Stimulated activated CD8-positive, alpha-beta memory T cell treated with anti-CD3 and anti-CD28 coated beads, Interleukin-4, amount 100 ng/mL, for 1 hour (primary cell): ENCODE measurements at places on chromosomes 3 and 15.

GRCh38 chr3:24264748-24265158 is 229.9 kb downstream of the THRB start:
- no peak for DNase-seq

DNA sequence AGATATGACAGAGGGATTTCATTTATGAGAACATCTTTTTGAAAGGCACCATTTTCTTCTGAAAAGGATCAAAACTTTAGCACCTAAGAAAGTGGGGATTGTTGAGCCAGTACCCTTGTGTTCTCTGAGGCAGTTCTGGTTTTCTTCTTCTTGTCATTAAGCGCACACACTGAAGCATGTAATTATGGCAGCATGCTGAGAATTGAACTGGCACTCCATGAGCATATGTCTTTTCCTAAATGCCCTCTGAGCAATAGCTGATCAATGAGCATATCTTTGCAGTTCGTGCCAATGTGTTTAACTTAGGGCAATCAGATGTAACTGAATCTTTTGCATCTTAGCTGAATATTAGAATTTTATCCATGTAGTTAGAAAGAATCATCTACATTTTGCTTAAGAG is 53.9 kb upstream of the VGLL3 start:
- DNase-seq = no peak

GRCh38 chr3:38588995-38589937 is 60.2 kb downstream of the SCN5A start:
- no peak for DNase-seq

DNA sequence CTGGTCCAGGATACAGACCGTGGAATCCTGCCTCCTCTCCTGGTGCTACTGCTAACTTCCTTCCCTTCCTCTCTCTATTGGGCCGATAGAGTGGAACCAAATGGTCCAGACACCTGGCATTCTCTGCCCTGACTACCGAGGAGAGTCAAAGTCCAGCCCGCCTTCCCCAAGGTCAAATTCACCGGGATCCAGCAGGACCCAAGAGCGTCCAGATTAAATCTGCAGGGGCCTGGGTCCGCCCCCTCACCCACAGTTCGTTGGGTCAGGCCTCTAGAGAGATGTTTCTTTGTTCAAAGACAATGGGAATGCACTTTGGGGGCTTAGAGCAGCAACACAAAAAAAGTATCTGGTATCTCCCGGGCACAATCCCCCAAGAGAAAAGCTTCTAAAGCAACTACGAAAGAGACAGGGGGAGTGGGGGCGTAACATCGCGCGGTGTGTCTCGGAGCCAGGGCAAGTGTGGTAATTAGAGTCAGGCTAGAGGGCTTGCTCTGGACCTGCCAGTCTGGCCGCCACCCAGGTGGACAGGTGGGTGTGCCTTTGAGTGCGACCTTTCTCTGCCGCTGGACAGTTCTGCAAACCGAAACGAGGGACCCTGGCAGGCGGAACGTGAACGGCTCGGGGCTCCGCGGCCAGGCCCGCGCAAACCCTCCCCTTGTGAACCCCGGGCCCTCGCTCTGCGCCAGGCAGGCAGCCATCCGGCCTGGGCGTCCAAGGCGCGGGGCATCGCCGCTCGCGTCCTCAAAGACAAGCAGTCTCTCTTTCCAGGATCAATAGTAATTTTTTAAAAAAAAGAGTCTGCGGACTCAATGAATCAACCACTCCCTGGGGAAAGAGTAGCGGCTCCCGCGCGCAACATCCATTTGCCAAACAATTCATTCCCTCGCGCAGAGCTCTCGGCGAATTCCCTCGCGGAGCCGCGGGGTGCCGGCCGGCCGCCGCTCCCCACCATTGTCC is 806 bp downstream of the KLHL25 start:
- no peak for DNase-seq

DNA sequence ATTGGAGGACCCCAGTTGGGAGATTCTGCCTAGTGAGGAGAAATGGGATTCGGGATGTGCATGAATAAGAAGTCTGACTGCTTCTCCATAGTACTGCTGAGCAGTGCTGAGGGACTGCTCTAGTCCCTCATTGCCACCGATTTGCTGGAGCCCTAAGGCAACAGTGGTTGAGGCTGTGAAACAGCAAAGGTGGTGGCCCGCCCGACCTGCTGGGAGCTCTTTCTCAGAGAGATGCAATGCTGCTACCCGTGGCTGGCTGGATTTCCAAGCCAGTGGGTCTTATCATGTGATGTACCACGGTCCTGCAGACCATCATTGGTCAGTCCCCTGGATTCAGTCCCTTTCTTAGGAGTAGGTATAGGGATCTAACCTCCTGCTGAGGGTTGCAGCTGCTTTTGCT is 42.6 kb upstream of the GCSAM start:
- DNase-seq = no peak

DNA sequence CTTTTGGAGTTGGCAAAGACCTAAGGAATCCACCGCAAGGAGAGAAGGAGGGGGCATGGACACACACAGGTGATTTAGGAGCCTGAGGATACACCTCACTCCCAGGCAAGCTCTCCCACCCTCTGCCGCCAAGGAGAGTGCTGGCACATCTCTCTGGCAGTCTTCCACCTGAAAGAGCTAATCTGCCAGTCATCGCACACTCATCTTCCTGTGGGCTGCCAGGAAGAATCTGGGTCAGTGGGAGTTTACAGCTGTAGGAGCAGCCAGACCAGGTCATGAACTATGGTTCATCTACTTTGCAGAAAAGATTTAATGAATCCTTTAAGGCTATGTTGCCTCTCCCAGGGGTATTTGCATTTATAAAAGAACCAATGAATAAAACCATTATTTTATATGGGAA is 170.6 kb upstream of the TSC22D2 start:
- no peak for DNase-seq

DNA sequence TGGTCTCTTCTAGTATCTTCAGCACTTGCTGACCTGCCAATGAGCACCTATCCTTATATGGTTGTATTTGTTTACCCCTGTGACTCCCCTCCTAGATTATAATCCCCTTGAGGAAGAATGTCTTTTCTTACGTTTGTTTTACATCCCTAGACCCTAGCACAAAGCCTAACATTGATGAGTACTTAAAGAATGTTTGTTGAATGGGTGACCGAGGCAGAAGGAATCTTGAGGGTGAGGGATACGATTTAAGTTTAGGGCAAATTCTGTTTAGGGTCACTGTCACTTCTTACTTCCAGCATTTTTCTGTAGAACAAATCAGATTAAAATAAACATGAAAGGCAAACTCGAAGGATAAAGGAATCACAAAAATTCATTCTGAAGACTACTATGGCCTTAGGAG is 80.9 kb upstream of the FAM98B start:
- no peak for DNase-seq

DNA sequence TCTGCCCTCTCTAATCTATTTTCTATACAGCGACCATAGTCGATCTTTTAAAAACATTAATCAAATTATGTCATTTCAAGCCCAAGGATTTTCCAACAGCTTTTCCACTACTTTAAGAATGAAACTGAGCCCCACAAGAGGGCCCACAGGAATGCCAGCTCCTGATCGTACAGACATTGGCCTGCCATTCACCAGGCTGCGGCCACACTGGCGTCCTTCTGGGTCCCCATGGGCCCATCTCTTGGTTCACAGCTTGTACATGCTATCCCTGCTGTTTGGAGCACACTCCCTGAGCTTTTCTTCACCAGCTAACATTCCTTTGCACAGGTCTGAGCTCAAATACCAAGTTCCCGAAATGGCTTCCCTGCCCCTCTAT is 149.6 kb downstream of the MYLK start:
- no peak for DNase-seq

DNA sequence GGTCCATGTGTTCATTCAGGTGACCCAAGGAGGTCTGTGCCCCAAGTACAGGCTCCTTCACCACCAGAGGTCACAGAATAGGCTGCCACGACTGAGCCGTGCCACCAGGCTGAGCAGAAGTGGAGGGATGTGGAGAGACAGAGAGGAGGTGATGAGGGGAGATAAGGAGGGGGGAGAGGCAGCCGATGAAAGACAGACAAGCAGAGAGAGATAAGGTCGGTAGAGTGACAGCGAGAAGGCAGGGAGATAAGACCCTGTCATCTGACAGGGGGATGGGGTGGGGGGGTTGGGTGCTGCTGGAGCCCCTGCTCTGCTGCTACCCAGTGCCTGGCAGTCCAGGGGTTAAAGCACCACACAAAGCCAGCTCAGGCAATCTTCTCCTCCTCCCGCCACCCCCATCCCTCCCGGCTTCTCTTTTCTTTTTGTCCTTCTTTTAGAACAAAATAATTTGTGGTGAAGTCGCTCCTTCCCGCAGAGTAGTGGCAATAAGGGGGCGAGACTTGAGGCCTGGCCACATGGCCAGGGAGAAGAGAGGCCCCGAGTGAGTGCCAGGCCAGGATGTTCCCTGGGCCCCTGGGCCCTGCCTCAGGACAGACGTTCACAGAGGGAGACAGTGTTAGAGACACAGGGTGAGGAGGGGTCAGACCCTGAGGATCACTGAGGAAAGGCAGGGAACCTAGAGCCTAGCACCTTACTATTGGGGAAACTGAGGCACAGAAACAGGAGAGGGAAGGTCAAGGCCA is 67.9 kb downstream of the CACNA2D2 start:
- DNase-seq = no peak

GRCh38 chr3:194757647-194758061 is 72.0 kb downstream of the FAM43A start:
- no peak for DNase-seq

- DNase-seq = no peak
These were observed 112.9 kb upstream of the SLC6A11 start for GRCh38 chr3:10702961-10703740.

GRCh38 chr3:42519568-42519962 is 17.1 kb downstream of the VIPR1 start:
- DNase-seq = no peak

- DNase-seq = no peak
These were observed 3.7 kb upstream of the NGRN start for GRCh38 chr15:90261811-90262210.

DNA sequence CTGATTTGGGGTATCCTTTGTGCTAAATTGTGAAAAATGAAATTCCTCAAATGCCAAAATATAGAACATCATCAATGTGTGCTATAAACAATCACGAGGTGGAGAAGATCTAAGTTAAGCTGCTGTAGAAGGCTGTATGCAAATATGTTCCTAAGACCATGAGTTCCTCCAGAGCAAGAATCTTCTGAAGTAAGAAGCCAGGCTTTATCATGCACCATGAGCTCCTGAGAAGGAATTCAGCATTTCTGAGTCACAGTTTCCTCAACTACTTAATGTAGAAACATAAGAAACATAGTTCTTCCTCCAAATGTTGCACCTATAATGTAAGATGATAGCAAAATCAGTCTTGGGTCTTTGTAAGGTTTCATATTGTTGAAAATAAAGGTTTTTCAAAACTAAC is 241.7 kb upstream of the MDFIC2 start:
- DNase-seq = no peak

DNA sequence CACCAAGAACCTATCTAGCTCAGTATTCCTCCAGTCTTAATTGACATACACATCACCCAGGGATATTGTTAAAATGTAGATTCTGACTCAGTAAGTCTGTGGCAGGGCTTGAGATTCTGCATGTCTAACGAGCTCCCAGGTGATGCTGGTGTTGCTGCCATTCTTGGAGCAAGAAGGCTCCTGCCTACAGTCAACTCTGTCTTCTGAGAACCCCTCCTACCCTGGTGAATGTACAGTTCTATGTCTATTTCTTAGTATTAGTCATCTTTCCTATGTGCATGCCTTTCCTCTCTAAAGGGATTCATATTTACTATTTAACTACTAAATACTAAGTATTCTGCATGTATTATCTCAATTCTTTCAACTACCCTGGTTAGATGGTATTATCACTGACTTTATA is 268.7 kb downstream of the EDEM1 start:
- no peak for DNase-seq

DNA sequence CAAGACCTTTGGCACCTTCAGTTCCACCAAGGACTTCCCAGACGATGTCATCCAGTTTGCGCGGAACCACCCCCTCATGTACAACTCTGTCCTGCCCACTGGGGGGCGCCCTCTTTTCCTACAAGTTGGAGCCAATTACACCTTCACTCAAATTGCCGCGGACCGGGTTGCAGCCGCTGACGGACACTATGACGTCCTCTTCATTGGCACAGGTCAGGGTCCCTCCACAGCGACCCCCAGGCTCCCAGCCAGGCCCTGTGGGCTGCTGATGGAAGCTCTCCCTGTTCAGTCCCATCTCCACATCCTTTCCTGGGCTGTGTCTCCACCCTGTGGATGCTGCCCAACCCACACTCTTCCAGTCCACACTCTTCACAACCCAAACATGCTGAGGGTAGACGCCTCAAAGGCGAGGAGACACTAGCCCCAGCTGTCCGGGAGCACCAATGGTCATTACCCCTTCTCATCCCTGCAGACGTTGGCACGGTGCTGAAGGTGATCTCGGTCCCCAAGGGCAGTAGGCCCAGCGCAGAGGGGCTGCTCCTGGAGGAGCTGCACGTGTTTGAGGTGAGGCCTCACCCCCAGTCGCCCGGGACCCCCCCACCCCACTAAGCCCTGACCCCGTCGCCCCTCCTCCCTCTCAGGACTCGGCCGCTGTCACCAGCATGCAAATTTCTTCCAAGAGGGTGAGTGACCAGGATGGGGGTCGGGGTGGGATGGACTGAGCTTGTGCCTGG is 4.3 kb upstream of the LSMEM2 start:
- peak; percentile 27 for DNase-seq

- DNase-seq = peak; percentile 80
These were observed at the start of gene AP3S2 for GRCh38 chr15:89893696-89894447. TSS of gene AP3S2 (minus strand) at chr15:89893994. CDS start at chr15:89893949, 45 bp downstream.

DNA sequence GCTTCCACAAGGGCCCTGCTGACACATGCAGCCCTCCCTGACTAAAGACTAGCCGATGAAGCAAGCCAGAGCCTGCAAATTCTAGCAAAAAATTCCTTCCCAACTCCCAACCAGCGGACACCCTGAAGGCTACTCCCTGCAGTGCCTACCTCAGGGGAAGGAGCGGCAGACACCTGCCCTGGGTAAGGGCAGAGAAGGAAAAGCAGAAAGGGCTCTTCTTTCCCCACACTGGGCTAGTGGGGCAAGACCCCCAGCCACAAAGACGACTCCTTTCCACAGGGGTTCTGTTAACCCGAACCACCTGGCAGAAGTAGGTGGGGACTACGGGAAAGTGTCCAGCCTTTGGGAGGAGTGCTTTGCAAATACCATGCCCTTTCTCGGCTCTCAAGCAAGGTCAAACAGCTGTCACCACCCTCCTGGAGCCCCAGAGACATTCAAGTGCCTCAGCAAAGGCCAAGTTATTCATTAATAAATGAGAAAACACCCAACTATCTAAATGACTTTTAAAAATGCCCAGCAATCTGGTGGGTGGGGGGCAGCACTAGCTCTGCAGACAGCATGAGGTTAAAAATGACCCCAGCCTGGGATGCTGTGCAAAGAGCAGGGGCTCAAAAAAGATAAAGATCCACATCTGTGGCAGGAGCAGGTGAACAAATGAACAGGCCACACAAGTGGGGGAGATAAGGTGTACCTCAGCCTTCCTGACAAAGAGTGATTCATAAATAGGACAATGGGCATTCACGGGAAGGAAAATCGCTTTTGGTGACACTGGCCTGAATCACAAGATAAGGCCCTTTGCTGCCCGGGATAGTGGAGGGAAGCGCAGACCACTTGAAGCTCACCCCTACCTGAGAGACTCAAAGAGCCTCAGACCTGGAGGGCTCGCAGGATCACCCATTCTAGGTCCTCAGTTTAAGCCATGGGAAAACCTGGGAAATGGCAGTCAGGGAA is 33.0 kb downstream of the CCDC12 start:
- DNase-seq = no peak
